RKO (cell line): ENCODE measurements at places on chromosomes 7 and 10.
A peak's percentile ranks its signal among the peaks of the same experiment; 100 is the strongest.

GRCh38 chr10:126518218-126519080 lies 130.2 kb upstream of the ADAM12 start:
- DNase-seq = no peak

GRCh38 chr7:101662447-101662998 lies 33.4 kb upstream of the MYL10 start:
- no peak for DNase-seq

- DNase-seq = no peak
Observed at GRCh38 chr10:122460891-122461293, 461 bp upstream of the HTRA1 start.

GRCh38 chr10:86329896-86330680 lies 36.5 kb downstream of the GRID1 start:
- DNase-seq = no peak

- DNase-seq = no peak
Observed at GRCh38 chr7:88826222-88826621, 30.7 kb upstream of the TEX47 start.

- no peak for DNase-seq
Observed at GRCh38 chr10:2908851-2909630, 158.3 kb upstream of the PFKP start.

DNA sequence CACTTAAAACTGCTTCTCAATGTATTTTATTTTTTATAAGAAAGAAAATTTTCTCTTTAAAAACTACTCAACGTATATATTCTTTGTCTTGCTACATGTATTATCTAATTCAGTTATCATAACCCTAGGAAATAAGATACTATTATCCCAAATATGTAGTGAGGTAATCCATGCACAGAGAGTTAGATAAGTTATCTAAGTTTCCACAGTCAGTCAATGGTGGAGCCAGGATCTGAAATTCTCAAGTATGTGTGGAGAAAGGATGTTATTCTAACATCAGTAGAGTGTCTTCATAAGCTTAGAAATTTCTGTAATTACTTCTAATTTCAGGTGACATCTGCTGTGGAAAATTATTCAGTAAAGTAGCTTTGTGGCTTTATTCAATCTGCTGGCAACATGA lies 239.9 kb downstream of the CSTF2T start:
- no peak for DNase-seq

DNA sequence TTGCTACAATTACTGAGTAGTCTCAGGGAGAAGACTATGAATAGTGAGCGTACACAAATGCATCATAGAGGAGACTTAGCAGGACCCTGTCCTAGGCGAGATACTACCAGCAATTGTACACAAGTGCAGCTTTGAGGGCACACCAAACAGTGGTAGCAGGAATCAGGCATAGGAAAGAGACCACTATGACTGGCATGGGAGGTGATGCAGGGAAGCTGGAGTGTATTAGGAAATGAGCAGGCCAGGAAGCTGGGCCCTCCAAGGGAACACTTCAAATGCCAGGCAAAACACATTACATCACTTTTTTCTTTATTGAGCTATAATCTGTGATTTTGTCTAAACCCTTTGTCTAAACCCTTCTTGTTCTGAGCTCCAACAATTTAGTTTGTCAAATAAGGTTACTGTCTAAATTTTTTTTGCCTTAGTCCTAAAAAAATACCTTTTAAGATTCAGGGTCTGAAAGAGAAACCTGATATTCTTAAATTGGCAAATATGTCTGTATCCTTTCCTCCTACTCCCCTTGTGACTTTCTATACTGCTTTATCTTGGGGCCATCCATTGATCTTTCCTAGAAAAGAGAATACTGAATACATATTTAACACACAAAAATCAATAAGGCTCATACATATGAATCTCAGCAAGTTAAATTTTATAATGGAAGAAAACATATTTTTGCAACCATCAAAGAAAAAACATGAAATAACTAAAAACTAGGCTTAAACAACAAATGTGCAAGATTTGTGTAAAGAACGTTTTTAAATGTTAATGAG lies 193.8 kb upstream of the PHYHIPL start:
- DNase-seq = no peak

GRCh38 chr7:25580141-25580540 lies 351.9 kb upstream of the NPVF start:
- no peak for DNase-seq

- peak; percentile 58 for DNase-seq
Observed at GRCh38 chr10:87847550-87847949, 15.8 kb downstream of the KLLN start.

- no peak for DNase-seq
Observed at GRCh38 chr10:111370101-111370500, 293.3 kb downstream of the ADRA2A start.

DNA sequence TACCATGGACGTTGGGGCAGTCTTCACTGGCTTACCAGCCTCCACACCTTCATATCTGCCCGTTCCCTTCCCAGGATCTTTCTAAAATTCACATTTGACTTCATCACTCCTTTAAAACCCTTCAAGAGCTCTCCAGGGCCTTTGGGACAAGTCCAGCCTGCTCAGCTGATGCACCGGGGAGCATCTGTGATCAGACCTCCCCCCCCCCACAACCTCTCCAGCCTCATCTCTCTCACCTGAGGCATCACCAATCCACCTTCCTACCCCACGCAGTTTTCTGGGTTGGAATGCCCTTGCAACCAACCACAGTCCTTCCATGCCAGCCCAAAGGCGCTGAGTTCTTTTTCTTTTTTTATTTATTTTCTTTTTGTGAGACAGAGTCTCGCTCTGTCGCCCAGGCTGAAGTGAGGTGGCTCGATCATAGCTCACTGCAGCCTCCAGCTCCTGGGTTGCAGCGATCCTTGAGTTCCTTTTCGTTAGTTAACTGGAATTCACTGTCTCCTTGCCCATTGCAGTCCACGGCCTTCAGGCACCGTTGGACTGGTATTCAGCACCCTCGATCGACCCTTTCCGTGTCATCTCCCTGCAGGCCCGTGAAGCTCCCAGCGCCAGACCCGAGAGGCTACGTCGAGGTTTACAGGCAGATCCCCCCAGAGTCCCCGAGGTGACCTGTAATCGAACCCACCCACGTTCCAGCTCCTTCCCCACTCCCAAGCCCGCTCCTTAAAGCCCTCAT lies 654 bp downstream of the ALKBH4 start:
- DNase-seq = peak; percentile 47

DNA sequence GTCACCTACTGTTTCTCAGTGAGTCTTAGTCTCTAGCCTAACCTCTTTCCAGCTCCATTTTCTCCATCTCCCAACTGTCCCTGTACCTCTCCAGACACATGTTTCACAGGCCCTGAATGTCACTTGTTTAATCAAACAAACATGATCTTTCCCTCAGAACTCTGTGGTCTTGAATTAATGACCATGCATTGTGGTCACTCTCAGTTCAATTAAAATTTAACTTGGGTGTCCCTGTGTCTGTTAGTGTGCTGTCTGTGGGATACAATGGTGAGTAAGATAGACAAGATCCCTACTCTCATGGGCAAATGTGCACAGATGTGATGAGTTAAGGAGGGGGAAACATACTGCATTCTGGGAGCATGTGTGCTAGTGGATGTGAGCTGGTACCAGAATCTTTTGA lies 65.0 kb downstream of the RBM33 start:
- no peak for DNase-seq

- no peak for DNase-seq
Observed at GRCh38 chr7:18941207-18941606, 176.2 kb downstream of the TWIST1 start.

- DNase-seq = no peak
Observed at GRCh38 chr7:150431839-150432658, 18.4 kb upstream of the GIMAP8 start.

GRCh38 chr10:14399641-14400040 lies 68.9 kb upstream of the FRMD4A start:
- DNase-seq = no peak

- no peak for DNase-seq
Observed at GRCh38 chr10:119404719-119405519, 137.6 kb downstream of the RGS10 start.

DNA sequence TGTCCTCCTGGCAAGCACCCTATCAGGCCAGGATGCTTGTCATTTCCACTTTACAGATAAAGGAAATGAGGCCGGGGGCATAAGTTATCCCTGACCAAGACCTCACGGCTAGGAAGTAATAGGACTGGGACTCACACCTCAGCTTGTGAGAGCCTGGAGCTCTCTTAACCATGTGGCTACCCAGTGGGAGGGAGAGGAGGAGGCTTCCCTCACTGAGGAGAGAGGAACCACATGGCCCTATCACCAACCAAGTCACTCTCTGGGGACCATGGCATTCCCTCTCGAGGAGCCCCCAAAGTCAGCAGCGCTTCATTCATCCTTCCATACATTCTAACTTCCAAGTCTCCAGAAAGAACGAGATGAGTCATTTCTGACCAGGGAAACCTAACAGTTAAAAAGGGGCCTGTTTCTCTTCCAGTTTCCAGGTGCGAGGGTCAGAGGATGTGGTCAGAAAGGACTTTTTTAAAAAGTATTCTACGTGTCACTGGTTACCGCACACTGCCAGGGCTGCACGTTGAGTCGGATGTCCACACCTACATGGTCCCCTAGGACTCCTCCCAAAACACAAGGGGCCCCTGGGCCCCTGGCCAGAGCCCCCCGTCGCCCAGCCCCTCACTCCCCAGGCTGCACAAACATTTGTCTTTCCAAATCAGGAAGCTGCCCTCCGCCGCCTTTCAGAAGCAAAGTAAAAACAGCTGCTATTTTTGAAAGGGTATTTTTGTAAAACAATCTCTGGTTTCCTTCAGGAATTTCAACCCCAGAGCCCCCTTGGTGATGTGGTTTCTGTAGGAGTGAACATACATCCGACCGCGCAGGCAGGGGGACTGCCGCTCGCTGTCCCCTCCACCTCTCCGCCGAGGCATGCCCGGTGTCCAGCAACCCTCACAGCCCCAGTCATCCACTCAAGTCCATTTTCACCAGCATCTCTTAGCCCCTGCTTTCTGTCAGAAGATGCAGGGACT lies 128.2 kb upstream of the CHST15 start:
- no peak for DNase-seq

- DNase-seq = peak; percentile 59
Observed at GRCh38 chr7:47088329-47089067, 493.4 kb downstream of the TNS3 start.

GRCh38 chr10:50395851-50396250 lies 144.5 kb upstream of the ASAH2 start:
- DNase-seq = no peak

GRCh38 chr7:218896-219580 lies 26.7 kb downstream of the FAM20C start:
- no peak for DNase-seq

DNA sequence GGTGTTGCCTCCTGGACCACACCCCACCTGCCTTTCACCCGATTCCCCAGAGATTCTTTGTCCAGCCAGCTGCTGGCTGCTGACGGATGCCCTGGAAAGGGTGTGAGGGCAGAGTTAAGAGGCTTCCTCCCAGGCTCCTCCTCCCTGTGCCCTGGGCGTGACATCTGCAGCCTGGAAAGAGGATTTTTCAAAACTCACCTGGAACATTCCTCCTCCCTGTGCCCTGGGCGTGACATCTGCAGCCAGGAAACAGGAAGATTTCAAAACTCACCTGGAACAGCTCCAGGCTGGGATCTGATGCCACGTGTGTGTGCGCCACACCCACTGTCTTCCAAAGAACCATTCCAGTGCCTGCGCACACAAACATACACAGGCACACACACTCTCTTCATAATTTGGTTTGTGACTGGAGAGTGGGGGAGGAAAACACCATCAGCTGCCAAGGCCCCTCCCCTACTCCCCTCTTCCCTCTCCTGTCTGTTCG lies 5.2 kb downstream of the MARVELD1 start:
- no peak for DNase-seq

- DNase-seq = no peak
Observed at GRCh38 chr10:32940321-32941301, 17.4 kb downstream of the ITGB1 start.

- no peak for DNase-seq
Observed at GRCh38 chr10:36721871-36722270, 403.5 kb upstream of the ANKRD30A start.

DNA sequence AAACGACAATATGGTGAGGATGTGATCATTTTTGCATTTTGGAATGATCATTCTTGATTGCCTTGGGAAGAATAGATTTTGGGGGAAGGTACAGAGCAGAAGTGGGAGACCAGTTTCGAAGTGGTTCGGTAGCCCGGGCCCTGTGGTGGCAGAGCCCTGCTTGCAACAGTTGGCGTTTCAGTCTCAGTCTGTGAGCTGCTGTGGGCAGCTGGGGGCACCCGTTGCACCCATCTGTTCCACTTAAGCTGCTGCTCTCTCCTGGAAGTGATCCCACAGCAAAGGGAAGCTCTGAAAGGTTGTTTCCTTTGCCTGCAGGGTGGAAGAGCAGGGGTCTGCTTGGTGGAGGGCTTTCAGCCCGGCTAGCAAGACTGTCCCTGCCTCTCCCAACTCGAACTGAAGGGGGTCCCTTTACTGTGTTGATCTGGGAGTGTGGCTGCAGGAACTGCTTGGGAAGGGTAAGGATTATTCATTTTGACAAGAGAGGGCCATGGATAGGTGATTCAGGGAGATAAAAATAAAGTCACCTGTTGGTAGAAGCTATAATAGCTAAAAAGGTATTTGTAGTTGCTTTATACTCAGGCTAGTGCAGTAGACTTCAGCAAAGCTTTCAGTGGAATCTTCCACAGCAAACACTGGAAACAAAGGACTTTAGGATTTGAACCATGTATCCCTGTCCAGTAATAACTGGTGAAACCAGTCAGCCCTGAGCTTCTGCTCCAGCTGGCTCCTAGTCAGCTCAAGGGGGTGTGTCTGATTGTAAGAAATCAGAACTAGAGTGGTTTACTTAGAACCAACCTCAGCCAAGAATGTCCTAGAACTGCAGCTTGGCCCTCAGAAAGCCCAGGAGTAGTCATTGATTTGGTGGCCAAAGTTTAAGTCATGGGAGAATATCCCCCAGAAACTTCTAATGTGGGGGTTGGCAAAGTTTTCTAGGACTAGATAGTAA lies 53.1 kb upstream of the PDCD4 start:
- DNase-seq = no peak

DNA sequence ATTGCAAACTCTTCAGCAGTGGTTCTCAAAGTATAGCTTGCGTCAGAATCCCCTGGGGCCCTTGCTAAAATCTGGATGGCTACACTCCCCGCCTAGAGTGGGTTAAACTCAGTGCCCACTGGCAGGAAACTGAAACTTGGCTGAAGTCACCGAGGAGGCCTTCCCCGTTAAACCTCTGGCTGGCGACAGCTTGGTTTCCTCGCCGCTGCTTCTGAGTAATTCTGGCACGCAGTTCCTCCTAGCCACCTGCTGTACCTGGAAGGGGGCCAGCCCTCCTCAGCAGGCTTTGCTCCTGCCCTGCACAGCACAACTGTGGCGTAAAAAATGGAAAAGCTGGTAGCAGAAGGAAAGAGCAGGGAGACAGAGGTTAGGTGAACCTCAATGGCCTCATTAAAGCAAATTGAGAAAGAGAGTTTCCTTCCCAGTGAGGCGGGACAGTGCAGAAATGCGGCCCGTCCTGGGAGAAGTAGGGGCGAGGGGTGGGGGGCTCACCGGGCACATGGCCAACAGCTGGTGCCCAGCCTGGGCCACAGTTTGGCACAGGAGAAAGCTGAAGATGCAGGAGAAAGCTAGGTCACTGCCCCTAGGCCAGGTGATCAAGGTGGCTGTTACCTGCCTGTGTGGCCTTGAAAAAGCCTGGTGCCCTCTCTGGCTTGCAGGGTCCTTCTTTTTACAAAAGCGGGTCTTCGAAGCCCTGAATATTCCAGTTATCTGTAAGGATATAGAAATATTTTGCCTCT lies 46.6 kb downstream of the ALOX5 start:
- DNase-seq = peak; percentile 74
